Regular cardiac myocyte (primary cell): ENCODE measurements at places on chromosomes 7 and 10. TPM values are rescaled to one million over a fixed set of nuclear protein-coding genes. Genes with fewer than 3 reads are reported as not detected.

Gene ITPRID1
- total RNA-seq, result not detected in 2 replicates

Gene CTTNBP2
- 0.28 and 0.58 TPM in 2 replicates for total RNA-seq

Gene MEST
- 384 and 397 TPM in 2 replicates for total RNA-seq

Gene LRRC18
- total RNA-seq, result not detected in 2 replicates

Gene TRA2A
- 14.4 and 44.9 TPM in 2 replicates for total RNA-seq

Gene GIMAP2
- 1.2 and 2.5 TPM in 2 replicates for total RNA-seq

Gene PDLIM1
- 18.0 and 26.3 TPM in 2 replicates for total RNA-seq

Gene ECD
- total RNA-seq, result 25.7 and 32.8 TPM in 2 replicates

Gene WNT8B
- not detected in 2 replicates for total RNA-seq

Gene URGCP
- 27.6 and 31.6 TPM in 2 replicates for total RNA-seq

Gene TAS2R16
- not detected in 2 replicates for total RNA-seq

Gene TUBAL3
- total RNA-seq, result under 0.01 TPM in 1 of 2 replicates, not detected in the other

Gene FAM185A
- total RNA-seq, result 6.7 and 8.7 TPM in 2 replicates

Gene VPS26A
- total RNA-seq, result 33.0 and 43.1 TPM in 2 replicates

Gene HELLS
- total RNA-seq, result 11.6 and 41.0 TPM in 2 replicates

Gene HYAL4
- total RNA-seq, result not detected in 2 replicates

Gene MEOX2
- total RNA-seq, result 12.1 and 43.3 TPM in 2 replicates

Gene FAM241B
- 0.19 and 0.56 TPM in 2 replicates for total RNA-seq

Gene MMD2
- total RNA-seq, result not detected in 2 replicates

Gene GBX1
- total RNA-seq, result not detected in 2 replicates

Gene SPDYE5
- total RNA-seq, result under 0.01 TPM in 1 of 2 replicates, not detected in the other

Gene NUTM2E
- under 0.01 TPM in 1 of 2 replicates, not detected in the other for total RNA-seq

Gene FAM25G
- total RNA-seq, result not detected in 2 replicates

Gene AMPH
- total RNA-seq, result 0.28 and 1.2 TPM in 2 replicates

Gene LIPM
- not detected in 2 replicates for total RNA-seq

Gene OGDHL
- total RNA-seq, result 0.28 and 0.38 TPM in 2 replicates

Gene SEMA3C
- 195 and 315 TPM in 2 replicates for total RNA-seq

Gene ACBD7
- total RNA-seq, result 0.85 and 1.2 TPM in 2 replicates

Gene CCL26
- 2.9 and 12.1 TPM in 2 replicates for total RNA-seq

Gene HOXA6
- 0.28 TPM in 1 of 2 replicates, not detected in the other for total RNA-seq

Gene PHYHIPL
- total RNA-seq, result not detected in 2 replicates

Gene ACSM6
- total RNA-seq, result not detected in 2 replicates

Gene INSYN2A
- total RNA-seq, result under 0.01 TPM in 2 replicates

Gene SPAG6
- total RNA-seq, result under 0.01 TPM in 1 of 2 replicates, not detected in the other

Gene NEURL1
- under 0.01 TPM in 2 replicates for total RNA-seq

Gene NPTX2
- 2.9 and 5.4 TPM in 2 replicates for total RNA-seq

Gene STEAP4
- 0.19 and 0.56 TPM in 2 replicates for total RNA-seq

Gene C10orf105
- under 0.01 TPM in 1 of 2 replicates, not detected in the other for total RNA-seq

Gene NUP205
- 41.7 and 65.0 TPM in 2 replicates for total RNA-seq

Gene PARD3
- total RNA-seq, result 53.7 and 67.1 TPM in 2 replicates

Gene CCDC126
- 9.0 and 15.8 TPM in 2 replicates for total RNA-seq

Gene IDI2
- total RNA-seq, result 0.28 TPM in 1 of 2 replicates, not detected in the other

Gene DYDC2
- total RNA-seq, result not detected in 2 replicates

Gene TRIM73
- total RNA-seq, result 0.19 and 1.1 TPM in 2 replicates

Gene TAS2R3
- 0.38 and 1.7 TPM in 2 replicates for total RNA-seq

Gene UPK3BL2
- total RNA-seq, result 0.96 and 1.7 TPM in 2 replicates

Gene PIK3CG
- 0.19 and 1.1 TPM in 2 replicates for total RNA-seq

Gene DDC
- total RNA-seq, result not detected in 2 replicates

Gene MLXIPL
- not detected in 2 replicates for total RNA-seq

Gene NIPSNAP2
- total RNA-seq, result 26.8 and 31.0 TPM in 2 replicates

Gene INPP5F
- total RNA-seq, result 19.4 and 19.9 TPM in 2 replicates

Gene PLCE1
- 1.2 and 1.4 TPM in 2 replicates for total RNA-seq
